ENCODE measurements at places on chromosomes 7 and 10. TPM values are rescaled to one million over a fixed set of nuclear protein-coding genes. Genes with fewer than 3 reads are reported as not detected.

- no peak for DNase-seq
Measured at GRCh38 chr10:112375721-112376395, 1.9 kb downstream of the ACSL5 start.

- no peak for DNase-seq
Measured at GRCh38 chr10:102397222-102398171, 2.0 kb downstream of the NFKB2 start.

DNA sequence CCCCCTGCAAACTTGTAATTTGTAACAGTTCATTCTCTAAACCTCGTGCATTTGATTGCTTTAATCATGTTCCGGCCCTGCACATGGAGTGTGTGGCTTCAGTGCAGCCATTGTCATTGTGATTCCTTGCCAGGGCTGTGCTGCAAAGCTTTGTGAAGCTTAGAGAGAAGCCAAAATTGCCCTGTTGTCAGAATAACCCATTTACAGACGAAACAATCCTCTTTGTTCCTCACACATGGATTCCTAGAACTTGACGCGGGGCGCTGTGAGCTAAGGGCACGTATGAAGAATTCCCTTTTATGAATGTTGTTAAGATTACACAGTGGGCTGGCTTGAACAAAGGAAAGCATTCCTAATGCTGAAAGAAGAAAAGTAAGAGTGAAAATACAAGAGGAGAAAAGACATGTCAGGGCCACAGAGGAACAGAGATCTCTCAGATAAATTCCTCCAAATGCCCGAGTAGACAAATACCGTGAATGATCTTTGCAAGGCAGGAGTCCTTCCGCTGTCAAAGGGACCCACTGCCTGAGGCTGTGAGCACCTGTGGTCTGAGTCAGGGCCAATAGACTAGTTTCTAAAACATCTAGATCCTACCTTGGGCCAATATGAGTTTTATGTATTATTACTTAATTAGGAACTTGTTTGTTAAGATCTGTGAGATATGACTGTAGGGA lies 205.4 kb upstream of the C7orf33 start:
- no peak for DNase-seq

- no peak for DNase-seq
Measured at GRCh38 chr10:67549390-67549789, 146.6 kb downstream of the CTNNA3 start.

DNA sequence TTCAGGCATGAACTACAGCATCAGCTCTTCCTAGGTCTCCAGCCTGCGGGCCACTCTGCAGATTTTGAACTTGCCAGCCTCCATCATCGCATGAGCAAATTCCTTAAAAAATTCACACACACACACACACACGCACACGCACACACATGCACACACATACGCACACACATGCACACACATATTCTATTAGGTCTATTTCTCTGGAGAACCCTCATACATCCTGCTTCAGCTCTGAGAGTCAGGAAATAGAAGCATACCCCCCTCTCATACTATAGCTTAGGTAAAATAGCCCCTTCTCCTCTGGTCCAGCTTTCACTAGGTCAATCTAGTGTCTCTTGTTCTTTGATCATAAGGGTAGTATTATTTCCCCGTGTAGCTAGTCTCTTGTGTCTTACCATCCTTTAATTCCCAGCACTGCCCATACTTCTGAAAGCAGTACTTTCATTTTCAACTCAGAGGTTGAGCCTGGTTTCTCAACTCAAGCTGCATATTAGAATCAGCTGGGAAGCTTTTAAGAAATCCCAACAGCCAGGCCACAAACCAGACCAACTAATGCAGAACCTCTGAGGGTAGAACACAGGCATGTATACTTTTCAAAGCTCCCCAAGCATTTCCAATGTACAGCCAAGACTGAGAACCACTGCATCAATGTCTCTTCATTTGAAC lies 30.9 kb upstream of the ITGB8 start:
- no peak for DNase-seq

DNA sequence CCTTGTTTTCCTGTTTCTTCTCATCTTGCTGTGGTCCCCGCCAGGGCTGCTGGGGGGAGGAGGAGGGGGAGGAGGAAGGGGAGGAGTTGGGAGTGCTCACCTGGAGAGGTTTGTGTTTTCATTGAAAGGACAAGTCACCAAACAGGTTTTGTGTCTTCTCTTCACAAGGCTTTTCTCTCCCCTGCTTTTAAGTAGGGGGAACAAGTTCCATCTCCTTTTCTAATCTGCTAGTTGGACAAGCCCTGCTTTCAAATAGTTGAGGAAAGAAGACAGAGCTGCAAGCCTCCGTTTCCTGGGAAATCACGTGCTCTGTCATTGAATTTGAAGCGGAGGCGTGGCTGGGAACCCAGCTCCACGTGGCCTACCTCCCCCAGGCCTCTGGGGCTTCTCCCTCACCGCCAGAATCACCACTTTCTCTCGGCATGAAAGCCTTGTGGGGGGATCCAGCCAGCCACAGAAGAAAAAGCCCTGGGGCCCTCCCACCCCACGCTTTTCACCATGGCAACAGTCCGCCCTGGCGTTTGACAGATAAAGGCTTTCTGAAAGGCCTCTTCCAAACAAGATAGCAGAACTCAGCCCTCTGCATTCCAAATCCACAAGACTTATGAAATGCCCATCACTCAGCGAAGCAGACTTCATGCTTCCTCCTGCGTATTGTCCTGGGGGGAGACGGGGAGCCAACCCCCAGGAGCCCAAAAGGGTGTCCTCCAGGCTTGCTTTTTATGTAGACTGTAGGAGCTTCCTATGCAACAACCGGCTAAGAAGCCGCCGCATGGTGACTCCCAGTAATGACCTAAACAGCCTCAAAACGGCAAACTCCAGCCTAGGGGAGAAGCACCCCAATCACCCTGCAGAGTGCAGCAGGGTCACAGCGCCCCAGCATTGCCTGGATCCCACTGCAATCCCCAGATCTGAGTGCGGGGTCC lies 51.7 kb downstream of the PROSER2 start:
- peak; percentile 67 for DNase-seq

- no peak for DNase-seq
Measured at GRCh38 chr7:47583739-47584535, 2.0 kb upstream of the TNS3 start.

DNA sequence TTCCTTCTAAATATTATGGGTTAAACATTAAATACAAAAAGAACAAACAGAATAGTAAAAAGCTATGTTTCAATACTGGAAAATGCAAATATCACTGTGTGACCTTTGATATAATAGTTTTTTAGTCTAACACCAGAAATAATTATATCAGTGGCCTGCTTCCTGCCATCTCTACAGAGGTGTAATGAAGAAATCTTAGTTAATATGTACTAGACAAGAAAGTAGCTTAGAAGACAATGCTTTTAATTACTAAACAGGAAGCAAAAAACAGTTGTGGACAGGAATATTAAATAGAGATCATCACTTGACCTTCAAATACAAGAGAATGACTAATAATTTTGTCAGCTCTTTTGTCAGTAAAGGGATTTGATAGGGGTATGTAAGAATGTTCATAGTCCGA lies 47.4 kb upstream of the LRRN3 start:
- no peak for DNase-seq

DNA sequence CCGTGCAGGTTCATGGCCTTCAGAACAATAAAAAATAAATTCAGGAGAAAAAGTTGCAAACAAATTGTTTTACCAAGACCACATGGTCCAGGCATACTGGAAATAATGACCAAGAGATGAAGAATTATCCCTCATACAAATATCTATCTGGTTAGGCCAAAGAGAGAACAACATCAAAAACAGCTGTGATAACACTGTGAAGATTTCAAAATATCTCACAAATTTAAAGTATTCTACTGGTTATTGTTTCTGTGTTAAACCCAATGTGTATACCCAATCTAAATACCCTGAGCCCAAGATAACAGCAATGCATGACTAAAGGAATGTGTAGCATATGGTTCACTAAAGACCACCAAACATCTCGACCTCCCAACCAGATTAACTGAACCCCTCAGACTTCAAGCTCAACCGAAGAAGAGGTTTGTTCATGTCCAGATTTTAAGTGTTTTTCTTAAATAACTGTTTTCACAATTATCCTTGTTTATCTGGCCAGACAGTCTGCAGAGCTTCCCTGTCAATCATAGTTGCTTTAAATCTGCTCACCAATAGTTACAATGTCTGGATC lies 10.9 kb downstream of the OR9A2 start:
- no peak for DNase-seq

GRCh38 chr7:24024276-24025068 lies 259.5 kb upstream of the NPY start:
- no peak for DNase-seq

GRCh38 chr10:112732277-112732921 lies 217.6 kb upstream of the TCF7L2 start:
- DNase-seq, result no peak

GRCh38 chr7:106033735-106034134 lies 70.7 kb downstream of the CDHR3 start:
- DNase-seq, result no peak

GRCh38 chr10:26391701-26392695 lies 46.1 kb upstream of the APBB1IP start:
- no peak for DNase-seq

- no peak for DNase-seq
Measured at GRCh38 chr7:105402221-105403095, 13.7 kb upstream of the SRPK2 start.

- DNase-seq, result no peak
Measured at GRCh38 chr10:3374914-3375313, 202.3 kb upstream of the PITRM1 start.

DNA sequence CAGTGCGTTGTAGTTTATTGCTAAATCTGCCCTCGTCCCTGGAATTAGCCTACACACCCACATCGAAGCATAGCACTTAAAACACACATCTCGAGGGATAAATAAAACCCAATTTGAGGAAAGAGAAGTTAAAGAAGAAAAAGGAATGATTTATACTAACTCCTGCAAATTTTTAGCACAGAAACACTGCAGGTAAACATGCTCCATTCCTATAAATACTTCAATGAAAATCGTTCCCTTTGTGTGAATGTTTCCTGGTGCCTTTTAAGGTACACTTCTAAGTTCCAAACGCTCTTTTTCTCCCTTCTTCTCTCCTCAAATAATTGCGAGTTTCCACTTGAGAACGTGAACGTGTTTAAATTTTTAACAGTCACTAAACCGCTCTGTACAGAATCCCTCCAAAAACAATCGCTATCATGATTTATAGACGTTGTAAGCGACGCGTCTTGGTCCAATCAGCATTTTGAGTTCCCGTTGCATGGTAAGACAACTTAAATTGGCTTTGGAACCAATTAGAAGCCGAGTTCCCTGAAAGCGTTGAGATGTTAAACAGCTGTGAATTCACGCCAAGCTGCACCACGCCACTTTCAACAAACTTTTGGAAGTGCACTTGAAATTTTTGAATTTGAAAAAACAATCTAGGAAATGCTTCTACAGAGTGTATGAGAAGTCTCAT lies 12.5 kb upstream of the EBLN1 start:
- no peak for DNase-seq

GRCh38 chr7:108580298-108580697 lies 10.6 kb downstream of the DNAJB9 start:
- no peak for DNase-seq

- no peak for DNase-seq
Measured at GRCh38 chr7:97130417-97131139, 13.1 kb downstream of the SDHAF3 start.

DNA sequence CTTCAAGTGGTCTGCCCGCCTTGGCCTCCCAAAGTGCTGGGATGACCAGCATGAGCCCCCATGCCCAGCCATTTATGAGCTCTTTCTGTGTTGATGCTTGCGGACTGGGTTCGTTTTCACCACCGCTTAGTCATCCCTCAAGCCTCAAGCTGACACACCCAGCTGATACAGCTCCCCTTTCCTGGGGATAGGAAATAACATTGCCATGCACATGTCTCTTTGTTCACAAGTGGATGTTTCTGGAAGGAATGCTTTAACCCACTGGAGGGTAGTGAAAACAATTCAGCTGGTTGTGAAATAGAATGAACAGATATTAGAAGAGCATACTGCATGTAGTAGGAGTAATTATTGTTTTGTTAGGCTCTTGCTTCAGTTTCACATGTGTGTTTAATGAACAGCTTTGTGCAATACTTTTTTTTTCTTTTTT lies 8.5 kb upstream of the METTL27 start:
- no peak for DNase-seq

DNA sequence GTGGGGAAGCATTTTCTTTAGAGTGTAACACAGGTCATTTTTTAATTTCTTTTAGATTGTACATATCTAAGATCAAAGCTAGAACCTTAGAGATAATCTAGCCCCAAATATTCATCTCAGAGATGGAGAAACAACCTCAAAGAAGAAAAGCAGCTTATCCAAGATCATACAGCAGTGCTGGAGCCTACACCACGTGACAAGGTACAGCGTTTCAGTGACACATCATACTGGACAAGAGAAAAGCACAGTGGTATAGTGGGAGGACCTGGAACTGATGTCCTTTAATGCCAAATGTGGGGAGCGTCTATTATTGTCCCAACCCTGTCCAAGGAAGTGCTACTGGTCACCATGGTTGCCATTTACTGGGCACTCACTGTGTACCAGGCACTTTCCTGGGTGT lies 445.8 kb downstream of the RPS24 start:
- no peak for DNase-seq

GRCh38 chr10:10293041-10293440 lies 724.6 kb upstream of the CELF2 start:
- no peak for DNase-seq

- DNase-seq, result no peak
Measured at GRCh38 chr10:101032637-101033224, 1.7 kb downstream of the SFXN3 start.

DNA sequence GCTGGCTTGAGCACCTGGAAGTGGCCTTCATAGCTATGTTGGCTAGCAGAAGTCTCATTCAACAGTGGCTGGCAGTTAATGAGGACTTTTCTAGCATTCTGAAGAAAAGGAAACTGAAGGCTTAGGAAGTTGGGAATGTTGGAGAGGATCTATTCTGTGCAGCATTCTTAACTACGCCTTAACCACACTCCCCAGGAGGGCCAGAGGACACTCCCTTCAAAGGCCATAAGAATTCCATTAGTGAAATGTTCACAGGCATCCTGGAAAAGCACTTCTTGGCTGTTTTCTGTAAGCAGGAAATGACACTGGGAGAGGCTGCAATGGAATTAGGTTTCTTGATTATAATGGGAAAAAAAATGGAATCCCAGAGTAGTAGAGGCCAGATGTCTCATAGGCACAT lies 188.9 kb downstream of the ARHGAP12 start:
- DNase-seq, result no peak

DNA sequence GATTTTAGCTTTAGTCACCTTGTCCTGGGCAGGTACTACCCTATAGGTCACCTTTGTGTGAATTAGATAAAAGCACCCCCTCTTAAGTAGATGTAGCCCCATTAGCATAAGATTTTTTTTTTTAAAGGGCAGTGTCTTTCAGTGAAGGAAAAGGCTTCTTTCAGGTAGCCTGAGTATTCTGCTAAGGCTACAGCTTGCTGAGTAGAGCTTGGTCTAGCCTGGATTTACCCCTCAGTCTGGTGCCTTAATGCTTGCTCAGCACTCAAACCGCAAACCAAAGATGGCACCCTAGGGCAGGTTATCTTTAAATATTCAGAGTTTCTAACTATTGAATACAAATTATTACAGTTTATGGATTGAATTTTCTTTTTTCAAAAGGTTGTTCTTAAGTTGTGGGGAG lies 83.4 kb downstream of the GLCCI1 start:
- no peak for DNase-seq

The TAS2R4 gene
- 1.6 TPM for polyA plus RNA-seq

The SLC26A3 gene
- polyA plus RNA-seq, result 0.62 TPM

The PCGF5 gene
- polyA plus RNA-seq, result 27.5 TPM

The DPCD gene
- 48.5 TPM for polyA plus RNA-seq

The CTTNBP2 gene
- polyA plus RNA-seq, result 29.6 TPM

The UPK3BL2 gene
- polyA plus RNA-seq, result 14.3 TPM

The UNC5B gene
- 58.4 TPM for polyA plus RNA-seq

The TDRD1 gene
- polyA plus RNA-seq, result 0.03 TPM

The GALNT17 gene
- 4.0 TPM for polyA plus RNA-seq

The TUBB8 gene
- polyA plus RNA-seq, result 0.67 TPM

The FIS1 gene
- 131 TPM for polyA plus RNA-seq

The IL2RA gene
- not detected for polyA plus RNA-seq

The SUGCT gene
- polyA plus RNA-seq, result 12.9 TPM
